Stimulated activated CD4-positive, alpha-beta T cell treated with anti-CD3 and anti-CD28 coated beads, Interleukin-1b, Interleukin-23, amount 100 ng/mL, for 1 hour (primary cell): ENCODE measurements at places on chromosomes 5 and 9.

GRCh38 chr5:138372225-138372624, 19.7 kb downstream of the KDM3B start:
- no peak for DNase-seq

GRCh38 chr5:9785751-9786150, 155.6 kb upstream of the TAS2R1 start:
- DNase-seq, result no peak

DNA sequence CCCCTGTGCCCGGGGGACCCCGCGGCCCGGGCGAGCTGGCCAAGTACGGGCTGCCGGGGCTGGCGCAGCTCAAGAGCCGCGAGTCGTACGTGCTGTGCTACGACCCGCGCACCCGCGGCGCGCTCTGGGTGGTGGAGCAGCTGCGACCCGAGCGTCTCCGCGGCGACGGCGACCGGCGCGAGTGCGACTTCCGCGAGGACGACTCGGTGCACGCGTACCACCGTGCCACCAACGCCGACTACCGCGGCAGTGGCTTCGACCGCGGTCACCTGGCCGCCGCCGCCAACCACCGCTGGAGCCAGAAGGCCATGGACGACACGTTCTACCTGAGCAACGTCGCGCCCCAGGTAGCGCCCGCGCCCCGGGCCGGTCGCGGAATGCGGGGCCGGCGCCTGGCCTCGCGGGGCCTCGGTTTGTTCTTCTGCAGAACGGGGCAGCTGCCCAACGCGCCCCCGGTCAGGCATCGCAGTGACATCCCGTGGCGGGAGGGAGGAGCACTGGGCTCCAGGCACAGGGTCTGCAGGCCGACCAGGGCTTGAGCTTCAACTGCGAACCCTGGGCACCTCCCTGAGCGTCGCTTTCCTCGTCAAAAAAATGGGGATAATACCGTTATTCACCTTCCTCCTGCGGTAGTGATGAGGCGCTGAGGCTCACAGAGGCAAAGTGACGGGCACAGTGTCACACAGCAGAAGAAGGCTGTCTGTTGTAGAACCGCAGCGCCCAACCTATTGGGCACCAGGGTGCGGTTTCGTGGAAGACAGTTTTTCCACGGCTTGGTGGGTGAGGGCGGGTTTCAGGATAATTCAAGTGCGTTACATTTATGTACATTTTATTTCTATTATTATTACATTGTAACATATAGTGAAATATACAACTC, 777 bp downstream of the ENDOG start:
- no peak for DNase-seq

GRCh38 chr5:148623741-148624140, 30.6 kb downstream of the HTR4 start:
- no peak for DNase-seq

DNA sequence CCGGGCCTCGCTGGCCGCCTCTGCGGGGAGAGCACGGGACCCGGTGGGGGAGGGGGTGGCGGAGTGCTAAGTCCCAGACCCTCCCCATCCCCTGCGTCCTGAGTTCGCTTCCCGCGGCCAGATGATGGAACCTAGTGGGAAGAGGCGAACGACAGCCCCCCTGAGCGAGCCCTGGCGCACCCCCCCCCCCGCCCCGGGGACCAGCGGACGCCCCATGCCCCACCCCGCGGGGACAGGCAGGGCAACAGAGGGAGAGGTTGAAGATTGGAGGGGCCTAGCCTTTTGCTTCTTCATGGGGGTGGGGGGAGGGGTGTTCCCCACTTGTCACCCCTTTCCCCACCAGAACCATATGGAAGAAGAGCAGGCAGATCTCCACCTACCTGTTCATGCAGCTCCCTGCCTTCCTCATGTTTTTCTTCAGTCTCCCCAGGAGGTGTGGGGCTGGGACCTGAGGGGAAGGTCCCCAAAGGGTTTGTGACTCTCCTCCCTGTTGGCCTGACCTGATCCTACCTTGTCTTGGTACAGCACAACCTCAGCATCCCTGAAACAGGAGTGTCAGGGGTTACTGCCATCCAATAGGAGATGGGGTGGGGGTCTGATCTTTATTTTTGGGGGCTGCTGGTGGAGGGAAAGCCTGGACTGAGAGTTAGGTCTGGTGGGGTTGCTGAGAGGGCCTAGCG, 485 bp downstream of the FAM53C start:
- DNase-seq, result no peak
